ENCODE measurements at places on chromosomes 12 and 14.

DNA sequence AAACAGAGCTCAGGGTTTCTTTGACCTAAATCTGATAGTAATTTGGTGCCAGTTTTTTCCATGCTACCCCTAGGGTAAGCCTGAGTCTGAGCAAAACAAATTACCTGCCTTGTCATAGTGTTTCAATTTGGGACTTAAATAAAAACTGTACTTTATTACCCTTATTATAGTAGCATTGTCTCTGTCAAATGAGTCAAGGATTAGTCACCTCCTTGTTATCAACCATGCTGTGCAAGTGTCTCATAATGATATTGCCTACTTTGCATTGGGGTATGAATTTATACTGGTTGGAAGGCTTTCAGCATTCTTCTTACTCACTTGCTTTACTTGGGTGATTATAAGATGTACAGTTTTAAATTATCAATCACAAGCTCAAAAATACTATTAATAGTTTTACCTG, 380.0 kb downstream of the LRFN5 start:
- DNase-seq: no peak

DNA sequence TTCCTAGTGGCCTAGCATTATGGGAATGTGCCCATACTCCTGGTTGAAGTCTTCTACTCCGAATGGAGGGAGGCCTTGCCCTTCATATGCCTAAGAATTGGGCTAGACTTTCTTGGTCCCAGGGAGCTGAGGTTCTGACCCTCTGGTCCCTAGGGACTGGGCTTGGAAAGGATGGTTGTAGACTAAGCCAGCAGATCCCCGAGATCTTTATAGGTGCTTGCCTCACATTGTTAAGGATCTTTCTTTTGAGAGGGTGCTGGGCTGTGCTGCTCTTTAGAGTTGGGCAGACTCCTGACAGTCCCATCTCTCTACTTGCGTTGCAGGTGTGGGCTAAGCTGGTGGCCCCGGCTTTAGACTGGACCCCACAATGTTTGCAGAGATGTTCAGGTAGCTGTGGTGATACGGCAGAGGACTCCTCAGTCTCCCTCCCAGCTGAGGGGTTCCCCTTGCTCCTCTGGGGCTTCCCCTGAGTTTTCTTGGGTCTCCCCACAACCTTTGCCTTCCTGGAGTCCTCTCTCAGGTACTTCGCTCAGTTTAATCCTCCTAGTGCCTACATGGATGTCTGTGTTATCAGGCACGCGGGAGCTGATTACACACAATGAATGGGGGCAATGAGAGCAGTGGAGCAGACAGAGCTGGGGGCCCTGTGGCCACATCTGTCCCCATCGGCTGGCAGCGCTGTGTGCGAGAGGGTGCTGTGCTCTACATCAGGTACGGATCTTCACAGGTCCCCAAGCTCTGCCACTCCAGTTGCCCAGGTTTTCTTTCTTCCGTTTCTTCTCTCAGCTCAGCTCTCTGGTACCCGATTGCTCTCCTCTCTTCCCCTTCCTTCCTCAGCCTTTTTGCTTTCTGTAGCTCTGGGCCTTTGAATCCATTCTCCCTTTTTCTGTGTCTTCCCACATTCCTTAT, 1.3 kb downstream of the MBD6 start:
- DNase-seq: no peak

- no peak for DNase-seq
Observed at GRCh38 chr12:2323532-2324255, 270.9 kb downstream of the CACNA1C start.

DNA sequence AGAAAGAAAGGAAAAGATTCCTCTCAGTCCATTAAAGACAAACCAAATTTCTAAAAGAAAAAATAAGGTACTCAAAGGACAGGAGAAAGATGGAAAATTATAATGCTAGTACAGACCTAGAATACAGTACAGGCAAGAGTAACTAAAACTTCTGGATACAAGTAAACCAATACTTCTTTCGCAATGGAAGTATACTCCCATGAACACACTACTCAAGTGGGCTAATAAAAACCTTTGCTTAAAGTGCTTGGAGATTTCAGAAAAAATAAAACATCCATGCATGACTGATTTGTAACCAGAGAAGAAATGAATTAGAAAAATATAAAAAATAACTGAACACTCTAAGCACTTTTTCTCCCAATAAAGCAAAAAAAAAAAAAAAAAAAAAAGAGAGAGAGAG, 3.5 kb downstream of the ZBTB25 start:
- no peak for DNase-seq
